ENCODE measurements at places on chromosomes 2 and 18.

DNA sequence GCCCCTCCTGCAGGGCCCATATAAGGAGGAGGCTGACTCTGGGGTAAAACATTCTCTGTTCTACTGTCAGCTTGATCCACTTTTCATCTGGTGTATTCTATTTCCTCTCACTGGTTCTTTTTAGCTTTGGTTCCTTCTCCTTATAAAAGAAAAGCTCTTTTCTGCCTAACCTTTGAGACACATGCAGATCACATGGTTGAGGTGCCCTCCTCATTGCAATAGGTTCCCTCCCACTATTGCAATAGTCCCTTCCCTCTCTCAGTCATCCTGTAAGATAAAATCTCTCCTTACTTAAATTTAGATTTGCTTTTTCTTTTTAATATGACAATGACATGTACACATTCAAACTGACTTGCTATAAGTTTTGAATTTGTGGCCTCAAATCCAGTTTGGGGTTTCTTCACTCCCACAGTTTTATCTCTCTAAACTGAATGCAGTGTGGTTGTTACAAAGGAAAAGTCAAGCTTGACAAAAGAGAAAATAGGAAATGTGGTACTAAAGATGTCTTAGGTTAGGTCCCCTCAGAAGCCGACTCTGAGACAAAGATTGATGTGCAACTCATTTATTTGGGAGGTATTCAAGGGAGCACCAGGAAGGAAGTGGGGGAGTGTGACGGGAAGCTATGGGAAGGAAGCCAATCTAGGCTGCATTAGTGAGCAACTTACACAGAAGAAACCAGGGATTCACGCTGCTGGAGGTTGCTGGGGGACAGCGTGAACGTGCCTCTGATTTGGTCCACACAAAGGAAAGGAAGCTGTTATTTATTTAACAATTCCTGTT, 127.6 kb upstream of the LINC00305 start:
- peak; percentile 3 for DNase-seq

DNA sequence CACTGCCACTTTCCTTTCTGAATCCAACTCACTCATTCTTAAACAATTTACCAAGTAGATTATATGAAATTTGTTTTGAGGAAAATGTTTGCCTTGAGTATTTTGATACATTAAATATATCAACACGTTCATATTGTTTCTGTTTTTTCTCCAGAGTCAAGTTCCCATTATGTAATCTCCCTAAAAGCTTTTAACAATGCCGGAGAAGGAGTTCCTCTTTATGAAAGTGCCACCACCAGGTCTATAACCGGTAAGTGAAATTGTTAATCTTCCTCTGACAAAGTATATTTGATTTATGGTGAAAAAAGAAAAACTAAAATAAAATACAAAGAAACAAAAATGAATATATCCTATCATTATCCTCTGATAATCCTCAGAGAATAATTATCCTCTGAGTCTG, 838.6 kb downstream of the MBD2 start:
- DNase-seq: no peak

- no peak for DNase-seq
These were observed 94.4 kb upstream of the ASAP2 start for GRCh38 chr2:9112079-9112721.

DNA sequence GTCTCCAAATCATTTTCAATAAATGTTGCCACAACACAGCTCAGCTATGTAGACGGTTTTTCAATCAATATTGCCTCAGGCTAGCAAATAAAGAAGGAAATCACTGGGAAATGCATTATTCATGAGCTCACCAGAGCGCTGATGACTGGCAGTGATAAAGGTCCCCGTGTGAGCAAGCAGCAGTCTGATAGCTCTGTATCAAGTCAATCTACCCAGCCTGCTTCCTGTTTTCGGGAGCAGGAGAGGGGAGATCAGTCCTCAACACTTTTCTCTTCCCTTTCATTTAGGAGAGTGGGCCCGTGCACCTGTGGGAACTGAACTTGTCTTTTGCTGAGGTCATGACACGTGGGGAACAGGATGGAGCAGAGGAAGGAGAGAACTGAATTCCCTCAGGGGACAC, 253.9 kb upstream of the SIX2 start:
- DNase-seq: no peak

- no peak for DNase-seq
These were observed 99.1 kb upstream of the MC4R start for GRCh38 chr18:60471652-60472051.

DNA sequence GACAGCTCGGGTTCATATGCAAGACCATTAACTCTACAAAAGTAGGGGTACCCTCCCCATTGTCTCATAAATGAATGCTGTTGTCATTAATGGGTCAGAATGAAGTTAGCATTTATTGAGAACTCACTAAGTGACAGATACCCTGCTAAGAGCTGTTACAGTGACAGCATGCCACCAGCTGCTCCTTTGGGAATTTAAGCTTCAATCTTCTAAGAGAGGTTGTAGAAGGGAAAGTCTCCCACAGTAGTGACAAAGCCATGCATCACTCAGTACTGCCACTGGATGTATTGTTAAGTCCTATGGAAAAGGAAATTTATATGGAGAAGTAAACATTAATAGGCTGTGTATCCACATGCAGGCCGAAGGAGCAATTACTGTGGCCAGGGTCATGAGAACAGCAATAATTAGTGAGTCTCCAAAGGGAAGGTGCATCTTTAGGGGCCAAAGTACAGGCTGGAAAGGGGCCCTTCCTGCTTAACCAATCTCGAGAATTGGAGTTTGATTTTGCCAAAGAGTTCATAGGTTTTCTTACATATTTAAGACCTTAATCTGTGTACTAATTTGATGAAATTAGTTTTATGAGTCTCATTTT, 64.5 kb upstream of the FAM124B start:
- DNase-seq: no peak

GRCh38 chr2:238459081-238459629, 32.4 kb downstream of the ASB1 start:
- DNase-seq: peak; percentile 34

GRCh38 chr2:55309446-55309845, 40.4 kb upstream of the MTIF2 start:
- no peak for DNase-seq

GRCh38 chr2:122507261-122507660, 751.8 kb downstream of the TSN start:
- no peak for DNase-seq

GRCh38 chr2:180849851-180850250, 130.6 kb upstream of the UBE2E3 start:
- peak; percentile 49 for DNase-seq

DNA sequence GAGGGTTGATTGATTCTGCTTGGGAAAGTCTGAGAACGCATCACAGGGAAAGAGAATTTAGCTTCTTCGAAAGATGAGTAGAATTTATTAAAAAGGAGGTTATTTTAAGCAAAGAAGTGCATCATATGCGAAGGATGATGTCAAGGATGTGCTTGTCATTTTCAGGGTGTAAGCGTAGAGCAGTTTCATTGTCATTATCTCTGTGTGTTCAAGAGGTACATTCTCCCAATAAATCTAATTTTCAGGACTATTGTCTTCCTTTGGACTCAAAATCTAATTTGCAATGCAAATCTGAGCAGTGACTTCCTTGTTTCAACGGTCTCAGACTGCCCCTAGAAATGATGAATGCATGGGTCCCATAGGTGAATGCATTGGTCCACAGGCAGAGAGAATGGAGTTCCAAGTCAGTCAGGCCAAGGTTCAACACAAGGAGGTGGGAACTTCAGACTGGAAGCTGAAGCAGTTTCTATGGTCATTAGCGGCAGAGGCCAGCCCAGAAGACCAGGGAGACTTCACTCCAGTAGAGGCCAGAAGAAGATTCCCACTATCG, 99.8 kb downstream of the CDC42EP3 start:
- no peak for DNase-seq

DNA sequence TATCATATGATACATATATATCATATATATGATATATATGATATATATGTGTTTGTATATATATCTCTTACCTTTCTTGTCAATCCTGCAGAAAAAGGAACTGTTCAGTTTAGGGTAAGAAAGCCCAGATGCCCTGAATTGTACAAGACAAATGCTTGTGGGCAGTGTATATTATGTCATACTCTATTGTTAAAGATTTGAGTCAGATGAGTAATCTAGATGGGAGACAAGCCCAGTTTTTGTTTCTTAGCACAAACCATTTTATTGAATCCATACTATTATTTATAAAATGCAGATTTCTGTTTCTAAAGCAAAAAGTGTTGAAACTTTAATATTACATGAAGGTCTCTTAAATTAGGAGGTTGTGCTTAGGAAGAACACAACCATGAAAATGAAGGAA, 90.6 kb downstream of the VRK2 start:
- DNase-seq: no peak

DNA sequence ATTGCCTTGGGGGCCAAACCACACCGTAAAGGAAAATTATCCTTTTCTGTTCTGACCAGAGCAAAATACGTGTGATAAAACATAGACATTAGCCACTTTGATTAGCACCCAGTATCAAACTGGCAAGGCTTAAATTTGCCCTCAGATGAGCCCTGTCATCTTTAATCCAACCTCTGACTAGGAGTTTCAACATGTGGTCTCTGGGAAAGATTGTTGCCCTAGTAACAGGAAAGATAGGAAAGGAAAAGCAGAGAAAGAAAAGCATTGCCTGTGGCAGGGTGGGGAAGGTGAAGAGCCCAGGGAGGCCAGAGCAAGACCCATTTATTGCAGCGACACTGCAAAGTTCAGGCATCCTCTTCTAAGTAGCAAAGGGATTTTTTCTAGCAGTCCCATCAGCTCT, 181.5 kb upstream of the SCN7A start:
- no peak for DNase-seq

DNA sequence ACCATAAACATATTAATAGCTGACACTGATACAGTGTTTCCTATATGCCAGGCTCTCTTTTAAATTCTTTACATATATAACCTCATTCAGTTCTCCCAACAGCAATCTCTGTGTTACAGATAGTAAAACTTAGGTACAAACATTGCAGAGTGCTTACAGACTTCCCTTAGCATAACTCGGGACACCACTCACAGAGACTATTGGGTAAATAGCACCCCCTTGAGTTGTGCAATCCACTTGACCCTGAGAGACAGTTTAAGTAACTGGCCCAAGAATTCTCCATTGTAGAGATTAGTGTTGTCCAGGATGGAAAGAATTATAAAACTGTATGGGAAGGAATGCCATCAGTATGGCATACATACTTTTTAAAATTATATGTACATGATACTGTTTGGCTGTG, 110.1 kb downstream of the POLE4 start:
- no peak for DNase-seq
